ENCODE measurements at places on chromosomes 12 and 14. TPM values are rescaled to one million over a fixed set of nuclear protein-coding genes. Genes with fewer than 3 reads are reported as not detected.

The CIDEB gene
- total RNA-seq, result 3.4 TPM

The KIF5A gene
- 50.2 TPM for total RNA-seq

The CCDC38 gene
- total RNA-seq, result 0.16 TPM

The PZP gene
- not detected for total RNA-seq

The IGF1 gene
- 5.5 TPM for total RNA-seq

The HAL gene
- 2.2 TPM for total RNA-seq

The FAM186B gene
- not detected for total RNA-seq

The RFX4 gene
- 3.6 TPM for total RNA-seq

The C12orf50 gene
- total RNA-seq, result not detected

The MYH6 gene
- total RNA-seq, result not detected

The FGF6 gene
- total RNA-seq, result not detected

The ADSS1 gene
- 4.8 TPM for total RNA-seq

The MNAT1 gene
- 91.9 TPM for total RNA-seq

The PAPOLA gene
- total RNA-seq, result 225 TPM

The STAT6 gene
- total RNA-seq, result 4.7 TPM

The OTX2 gene
- not detected for total RNA-seq

The PDZRN4 gene
- total RNA-seq, result 48.7 TPM

The ADCK1 gene
- 9.4 TPM for total RNA-seq

The PNN gene
- 33.1 TPM for total RNA-seq

The CISTR gene
- not detected for total RNA-seq

The CLEC14A gene
- 4.5 TPM for total RNA-seq

The CPNE6 gene
- total RNA-seq, result 10.8 TPM

The ZFC3H1 gene
- total RNA-seq, result 42.7 TPM

The APOF gene
- total RNA-seq, result not detected

The PLEKHD1 gene
- total RNA-seq, result 0.16 TPM

The MMP17 gene
- 25.9 TPM for total RNA-seq

Measured in occipital lobe (tissue), 3 donors.